ENCODE measurements at places on chromosomes 1 and 21.

GRCh38 chr1:241362350-241362749 is 5.3 kb upstream of the RGS7 start:
- no peak for DNase-seq

- no peak for DNase-seq
These were observed 529.5 kb downstream of the COL11A1 start for GRCh38 chr1:102578804-102579203.

- no peak for DNase-seq
These were observed 19.8 kb downstream of the DBT start for GRCh38 chr1:100229681-100230443.

- DNase-seq: no peak
These were observed 25.1 kb upstream of the RUNX3 start for GRCh38 chr1:24955161-24955560.

DNA sequence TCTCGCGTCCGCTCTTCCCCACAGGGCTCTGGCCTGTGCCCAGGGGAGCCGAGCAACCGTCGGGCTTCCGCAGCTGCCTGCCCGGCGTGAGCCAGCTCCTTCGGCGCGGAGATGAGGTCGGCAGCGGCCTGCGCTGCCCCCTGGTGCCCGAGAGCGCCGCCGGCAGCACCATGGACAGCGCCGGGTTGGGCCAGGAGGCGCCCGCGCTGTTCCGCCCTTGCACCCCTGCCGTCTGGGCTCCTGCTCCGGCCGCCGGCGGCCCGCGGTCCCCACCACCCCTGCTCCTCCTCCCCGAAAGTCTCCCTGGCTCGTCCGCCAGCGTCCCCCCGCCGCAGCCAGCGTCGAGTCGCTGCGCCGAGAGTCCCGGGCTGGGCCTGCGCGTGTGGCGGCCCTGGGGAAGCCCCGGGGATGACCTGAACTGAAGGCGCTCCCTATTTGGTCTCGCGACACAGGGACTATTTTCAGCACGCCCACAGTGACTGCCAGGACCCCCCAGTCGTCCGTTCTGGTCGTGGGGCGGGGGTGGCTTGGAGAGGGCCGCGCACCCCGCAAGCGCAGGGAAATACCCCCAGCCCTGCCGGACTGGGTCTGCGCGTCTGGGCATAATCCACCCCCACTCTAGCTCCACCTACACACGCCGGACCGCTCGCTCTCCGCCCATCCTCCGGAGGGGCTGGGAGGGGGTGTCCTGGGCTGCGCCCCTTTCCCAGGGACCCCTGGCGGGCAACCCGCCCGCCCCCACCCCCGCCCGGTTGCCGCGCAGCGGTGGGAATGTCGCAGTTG is 1.3 kb downstream of the HES3 start:
- DNase-seq: no peak

DNA sequence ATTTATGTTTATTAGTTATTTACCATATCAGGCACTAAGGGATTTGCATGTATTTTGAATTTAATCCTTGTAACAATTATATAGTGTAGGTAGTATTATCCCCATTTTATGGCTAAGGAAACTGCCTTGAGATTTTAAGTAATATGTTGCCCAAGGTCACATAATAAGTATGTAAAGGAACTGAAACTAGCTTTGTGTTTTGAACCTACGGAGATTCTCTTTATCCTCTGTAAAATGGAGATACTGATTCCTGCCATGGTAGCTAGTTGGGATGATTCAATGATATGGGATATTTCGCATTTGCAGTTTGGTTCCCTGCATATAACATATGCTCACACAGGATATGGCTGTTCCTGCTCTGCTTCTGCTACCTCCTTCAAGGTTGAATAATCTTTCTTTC is 144.3 kb downstream of the ST6GALNAC3 start:
- no peak for DNase-seq

GRCh38 chr1:94100785-94101612 is 19.9 kb downstream of the ABCA4 start:
- no peak for DNase-seq

- no peak for DNase-seq
These were observed 98.3 kb upstream of the CD55 start for GRCh38 chr1:207223162-207223561.

DNA sequence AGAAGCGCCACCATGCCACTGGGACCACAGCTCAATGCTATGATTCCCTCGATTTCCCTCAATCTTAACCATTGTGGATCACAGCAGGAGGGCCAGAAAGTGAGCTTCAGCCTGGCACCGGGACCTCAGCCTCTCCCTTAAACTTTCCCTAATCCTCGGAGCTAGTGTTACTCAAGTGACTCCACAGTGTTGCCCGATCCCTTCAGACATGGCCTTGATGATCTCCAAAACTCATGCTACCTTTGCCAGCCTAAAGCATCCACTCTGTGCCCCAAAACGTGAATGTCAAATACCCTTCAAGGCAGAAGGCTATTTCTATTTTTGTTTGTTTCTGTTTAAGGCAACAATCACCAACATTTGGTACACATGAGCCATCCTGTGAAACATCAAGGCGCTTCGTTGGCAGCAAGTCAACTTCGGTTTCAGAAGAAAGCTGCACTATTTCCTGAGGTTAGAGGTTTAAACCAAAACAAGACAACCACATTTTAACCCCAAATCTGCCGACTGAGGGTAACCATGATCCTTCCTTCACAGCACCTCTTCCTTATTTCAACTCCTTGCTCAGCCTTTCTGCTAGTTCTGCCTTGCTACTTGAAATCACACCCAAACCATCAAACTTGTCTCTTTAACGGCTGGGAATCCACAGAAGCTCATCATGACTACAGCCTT is 94.4 kb upstream of the KRTAP19-8 start:
- no peak for DNase-seq

- no peak for DNase-seq
These were observed 32.7 kb downstream of the OR13G1 start for GRCh38 chr1:247646867-247647266.

- no peak for DNase-seq
These were observed 93.4 kb upstream of the KCNK1 start for GRCh38 chr1:233520261-233521191.

GRCh38 chr1:110068646-110069403 is 1.6 kb downstream of the ALX3 start:
- DNase-seq: no peak

DNA sequence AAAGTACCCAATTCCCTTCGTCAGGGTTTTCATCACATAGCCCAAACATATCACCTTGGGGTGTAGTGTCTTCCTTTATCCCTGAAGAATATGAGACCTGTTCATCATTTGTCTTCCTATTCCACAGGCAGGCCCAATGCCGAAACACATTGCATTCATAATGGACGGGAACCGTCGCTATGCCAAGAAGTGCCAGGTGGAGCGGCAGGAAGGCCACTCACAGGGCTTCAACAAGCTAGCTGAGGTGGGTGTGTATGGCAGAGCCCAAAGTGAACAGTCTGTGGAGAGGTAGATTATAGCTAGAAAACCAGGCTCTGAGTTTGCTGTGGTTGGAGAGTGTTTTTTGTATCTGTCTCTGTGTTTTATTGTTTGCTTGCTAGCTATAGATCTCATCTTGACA is 5.9 kb downstream of the DHDDS start:
- no peak for DNase-seq

DNA sequence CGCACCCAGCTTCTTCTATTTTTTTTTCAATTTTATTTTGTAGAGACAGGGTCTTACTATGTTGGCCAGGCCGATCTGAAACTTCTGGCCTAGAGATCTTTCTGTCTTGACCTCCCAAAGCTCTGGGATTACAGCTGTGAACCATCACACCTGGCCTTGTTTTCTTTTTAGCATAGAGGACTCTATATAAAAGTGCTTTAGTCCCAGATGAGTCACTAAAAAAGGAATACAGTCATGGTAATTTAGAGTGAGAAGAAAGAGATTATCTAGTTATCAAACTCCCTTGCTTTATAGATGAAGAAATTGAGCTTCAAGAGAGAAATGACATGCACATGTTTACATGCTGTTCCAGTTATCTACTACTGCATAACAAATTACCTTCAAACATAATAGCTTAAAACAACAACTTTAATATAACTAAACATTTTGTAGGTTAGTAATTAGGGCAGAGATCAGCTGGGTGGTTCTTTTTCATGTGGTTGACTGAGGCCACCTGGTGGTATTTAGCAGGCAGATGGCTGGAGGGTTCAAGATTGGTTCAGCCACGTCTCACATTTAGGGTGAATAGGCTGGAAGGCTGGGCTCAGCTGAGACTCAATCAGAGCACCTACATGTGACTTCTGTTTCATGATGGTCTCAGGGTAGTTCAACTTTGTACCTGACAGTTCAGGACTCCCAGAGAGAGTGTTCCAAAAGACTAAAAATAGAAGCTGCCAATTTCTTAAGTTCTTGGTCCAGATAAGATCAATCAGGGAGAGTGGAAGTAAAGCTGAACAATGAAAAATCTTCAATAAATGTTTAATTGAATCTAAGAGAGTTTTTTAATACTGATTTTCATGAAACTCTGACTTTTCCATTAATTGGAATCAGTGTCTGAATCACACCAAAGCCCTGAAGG is 16.9 kb upstream of the MTF2 start:
- no peak for DNase-seq

- no peak for DNase-seq
These were observed 100.5 kb upstream of the HMGB4 start for GRCh38 chr1:33763406-33763805.

DNA sequence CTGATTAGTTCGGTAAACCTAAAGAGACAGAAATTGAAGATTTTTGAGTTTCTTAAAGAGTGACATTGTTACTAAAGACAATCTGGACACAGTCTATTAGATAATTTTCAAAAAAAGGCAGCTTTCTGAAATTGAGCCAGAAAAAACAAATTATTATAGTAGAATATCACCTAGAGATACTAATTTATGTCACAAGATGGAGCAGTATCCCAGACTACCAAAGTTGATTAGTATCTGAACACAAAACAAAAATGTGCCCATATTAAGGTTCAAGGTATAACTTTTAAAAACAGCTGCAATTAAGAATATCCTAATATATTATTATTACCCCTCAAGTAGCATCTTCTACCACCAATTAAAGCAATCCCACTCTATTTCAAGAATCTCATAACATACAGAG is 40.5 kb upstream of the SYT2 start:
- no peak for DNase-seq

- no peak for DNase-seq
These were observed 494.7 kb upstream of the ADGRL2 start for GRCh38 chr1:81305997-81306452.

DNA sequence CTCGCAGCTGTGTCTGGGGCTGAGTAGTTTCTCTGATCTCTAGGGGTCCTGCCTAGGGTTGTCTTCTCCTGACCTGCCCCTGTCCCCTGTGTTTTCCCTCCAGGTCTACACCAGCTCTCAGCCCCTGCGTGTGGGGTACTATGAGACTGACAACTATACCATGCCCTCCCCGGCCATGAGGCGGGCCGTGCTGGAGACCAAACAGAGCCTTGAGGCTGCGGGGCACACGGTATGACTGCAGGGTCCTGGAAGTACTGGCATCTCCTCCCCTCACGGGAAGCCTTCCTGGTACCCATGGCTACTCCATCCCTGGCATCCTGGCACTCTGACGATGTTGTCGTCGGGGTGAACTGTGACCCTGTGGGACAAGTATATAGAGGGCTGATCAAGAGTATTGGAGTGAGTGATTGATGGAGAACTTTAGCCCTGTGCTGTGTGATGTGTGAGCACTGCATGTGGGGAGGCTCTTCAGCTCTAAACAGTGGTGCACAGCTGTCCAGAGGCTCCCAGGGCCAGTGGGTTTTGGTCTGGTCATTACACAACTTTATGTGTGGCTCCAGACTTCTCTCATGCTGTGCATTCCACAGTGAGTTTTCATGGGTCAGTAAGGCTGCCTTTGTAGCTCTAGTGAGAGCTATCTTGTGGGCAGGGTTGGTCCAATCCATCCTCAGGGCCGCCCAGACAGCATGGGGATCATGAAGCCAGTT is 14.4 kb downstream of the FAAH start:
- DNase-seq: no peak

- DNase-seq: no peak
These were observed 125.9 kb upstream of the ESRRG start for GRCh38 chr1:216849146-216849545.

DNA sequence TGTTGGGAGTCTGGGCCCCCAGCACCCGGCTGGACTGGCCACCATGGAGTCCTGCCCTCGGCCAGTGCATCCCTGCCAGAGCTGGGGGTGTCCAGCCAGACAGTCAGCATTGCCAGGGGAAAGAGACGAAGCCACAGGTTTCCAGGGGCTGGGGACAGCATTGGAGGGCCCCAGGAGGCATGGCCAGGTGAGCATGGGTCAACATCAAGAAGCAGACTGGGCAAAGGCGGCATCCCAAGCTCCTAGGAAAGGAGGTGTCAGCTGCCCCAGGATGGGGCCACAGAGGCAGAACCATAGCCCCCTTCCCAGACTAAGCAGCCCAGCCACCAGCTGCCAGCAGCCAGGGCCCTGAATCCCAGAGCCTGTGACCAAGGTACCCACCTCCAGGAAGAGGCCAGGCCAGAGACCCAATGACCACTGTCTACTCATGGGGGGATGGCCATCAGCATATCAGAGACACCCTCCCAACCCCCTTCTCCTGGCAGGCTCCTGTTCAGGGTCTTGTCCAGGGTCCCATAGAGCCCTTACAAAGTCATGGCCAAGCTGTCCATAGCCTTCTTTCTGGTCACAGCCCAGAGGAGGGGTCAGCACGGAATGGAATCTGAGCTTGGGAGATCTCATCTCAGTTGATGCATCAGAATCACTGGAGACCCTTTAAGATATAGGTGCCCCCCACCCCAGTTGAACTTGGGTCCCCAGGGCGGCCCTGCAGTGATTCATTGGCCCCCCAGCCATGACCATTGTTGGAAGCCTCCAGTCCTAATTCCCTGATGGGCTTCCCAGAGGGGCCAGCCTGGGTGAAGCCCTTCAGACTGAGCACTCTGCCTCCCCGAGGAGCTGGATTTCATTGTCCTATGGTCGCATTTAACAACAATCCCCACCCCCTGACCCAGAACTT is 32.5 kb downstream of the WNT3A start:
- DNase-seq: no peak

- no peak for DNase-seq
These were observed 16.0 kb upstream of the PIGV start for GRCh38 chr1:26771643-26772321.

DNA sequence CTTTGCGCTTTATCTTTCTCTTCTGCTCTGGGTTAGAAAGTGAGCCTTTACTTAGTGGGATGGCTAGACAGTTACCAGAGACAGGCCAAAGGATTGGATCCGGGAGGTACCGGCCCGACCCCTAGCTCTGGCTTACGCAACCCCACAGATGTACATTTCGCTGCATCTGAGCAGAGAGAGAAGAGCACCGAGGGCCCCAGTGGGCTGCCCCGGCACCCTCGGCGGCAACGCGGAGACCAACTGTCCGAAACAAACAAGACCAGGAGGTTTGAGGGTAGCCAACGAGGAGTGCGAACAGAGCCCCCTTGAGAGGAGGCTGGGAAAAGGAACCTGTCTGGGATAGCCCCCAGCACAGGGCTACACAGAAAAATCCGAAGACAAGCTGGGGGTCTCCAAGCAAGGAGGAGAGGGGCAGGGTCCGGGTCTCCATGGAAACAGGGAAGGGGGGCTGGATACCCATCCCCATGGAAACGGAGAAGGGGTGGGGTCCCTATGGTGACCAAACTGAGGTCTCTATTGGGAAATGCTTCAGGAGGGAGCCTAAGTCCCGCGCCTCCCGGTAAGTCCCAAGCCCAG is 373 bp downstream of the MTF1 start:
- DNase-seq: no peak
